ENCODE measurements at places on chromosomes 11 and 22.

- DNase-seq: peak; percentile 27
These were observed at the start of gene SPDYC for GRCh38 chr11:65170058-65170534. Gene SPDYC, plus strand, starts transcription at chr11:65170233. Its CDS starts 1,125 bp downstream, at chr11:65171358.

- DNase-seq: no peak
These were observed 24.3 kb downstream of the FAM118A start for GRCh38 chr22:45334068-45334467.

- no peak for DNase-seq
These were observed 219.8 kb downstream of the ETS1 start for GRCh38 chr11:128367573-128367972.

DNA sequence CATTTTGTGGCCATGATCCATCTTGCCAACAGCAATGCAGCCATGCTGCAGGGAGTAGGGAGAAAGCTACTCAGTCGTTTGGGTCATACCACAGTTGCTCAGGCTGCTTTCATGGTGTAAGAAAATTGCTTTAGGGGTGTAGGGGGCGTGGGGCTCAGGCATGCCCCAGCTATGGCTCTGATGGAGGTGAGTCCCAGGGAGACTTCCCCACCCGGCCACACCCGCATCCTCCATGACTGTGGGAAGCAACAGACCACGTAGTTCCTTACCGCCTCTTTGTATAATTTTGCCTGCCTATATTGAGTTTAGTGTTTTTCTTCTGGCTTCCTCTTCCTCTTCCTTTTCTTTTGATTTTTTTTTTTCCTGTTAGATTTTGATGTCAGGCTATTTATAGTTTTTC lies 58.8 kb downstream of the SPECC1L start:
- no peak for DNase-seq

- peak; percentile 45 for DNase-seq
These were observed 94.3 kb downstream of the ETS1 start for GRCh38 chr11:128492903-128493569.

DNA sequence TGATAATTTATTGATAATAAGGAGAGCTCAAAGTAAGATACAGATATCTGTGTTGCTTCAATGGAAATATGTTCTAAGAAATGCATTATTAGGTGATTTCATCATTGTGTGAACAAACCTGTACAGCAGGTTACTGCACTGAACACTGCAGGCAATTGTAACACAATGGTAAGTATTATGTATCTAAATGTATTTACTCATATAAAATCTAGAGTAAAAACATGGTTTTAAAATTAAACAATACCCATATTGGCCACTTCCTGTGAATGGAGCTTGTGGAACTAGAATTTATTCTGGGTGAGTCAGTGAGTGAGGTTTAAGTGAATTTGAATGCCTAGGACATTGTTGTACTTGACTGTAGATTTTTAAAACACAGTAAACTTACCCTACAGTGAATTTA lies 722.9 kb upstream of the RAG2 start:
- DNase-seq: no peak

- DNase-seq: peak; percentile 68
These were observed 12.4 kb upstream of the KLHL35 start for GRCh38 chr11:75445315-75445953.

DNA sequence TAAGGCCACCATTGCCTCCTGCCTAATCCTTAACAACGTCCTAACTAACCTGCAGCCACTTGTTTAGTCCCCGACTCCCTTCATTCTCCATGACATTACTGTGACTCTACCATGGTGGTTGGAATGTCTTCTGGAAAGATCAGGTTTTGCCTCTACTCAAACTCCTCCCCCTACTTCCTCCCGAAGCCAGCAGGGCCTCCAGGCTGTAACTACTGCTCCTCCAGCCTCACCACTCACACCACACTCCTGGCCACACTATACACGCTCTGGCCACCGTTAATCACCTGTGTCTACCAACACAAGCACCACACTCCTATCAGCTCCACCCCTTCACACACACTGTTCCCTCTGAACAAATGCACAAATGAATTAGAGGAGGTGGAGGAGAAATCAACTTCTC lies 69.2 kb downstream of the PACSIN2 start:
- DNase-seq: peak; percentile 37

DNA sequence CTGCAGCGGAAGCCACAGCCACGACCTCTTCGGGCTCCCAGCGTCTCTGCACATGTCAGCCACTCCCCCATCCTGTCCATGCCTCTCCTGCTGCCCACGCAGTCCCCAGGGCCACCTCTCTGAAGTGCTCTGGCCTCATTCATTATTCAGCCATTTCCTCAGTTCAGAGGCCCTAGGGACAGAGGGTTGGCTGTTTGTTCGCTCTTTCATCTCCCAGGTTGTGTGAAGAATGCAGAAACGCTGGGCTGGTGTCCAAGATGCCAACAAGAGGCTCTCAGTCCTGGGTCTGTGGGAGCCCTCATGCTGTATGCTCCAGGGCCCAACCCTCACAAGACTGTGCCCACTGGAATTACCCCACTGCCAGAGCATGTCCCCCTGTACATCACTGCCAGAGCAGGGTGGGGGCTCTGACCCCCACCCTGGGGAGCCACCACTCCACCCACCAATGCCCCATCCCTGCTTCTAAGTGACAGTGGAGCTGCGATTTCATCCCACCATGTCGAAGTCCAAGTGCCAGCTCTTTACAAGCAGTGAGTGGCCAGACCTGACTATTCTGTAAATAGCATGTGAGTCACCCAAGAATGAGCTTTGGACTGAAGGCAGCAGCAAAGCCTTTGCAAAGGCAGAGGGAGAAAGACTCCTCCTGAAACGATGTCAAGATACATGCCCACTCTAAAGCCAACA lies 209.6 kb downstream of the BUD13 start:
- DNase-seq: peak; percentile 35

- no peak for DNase-seq
These were observed 20.2 kb upstream of the CHKA start for GRCh38 chr11:68141246-68142027.

DNA sequence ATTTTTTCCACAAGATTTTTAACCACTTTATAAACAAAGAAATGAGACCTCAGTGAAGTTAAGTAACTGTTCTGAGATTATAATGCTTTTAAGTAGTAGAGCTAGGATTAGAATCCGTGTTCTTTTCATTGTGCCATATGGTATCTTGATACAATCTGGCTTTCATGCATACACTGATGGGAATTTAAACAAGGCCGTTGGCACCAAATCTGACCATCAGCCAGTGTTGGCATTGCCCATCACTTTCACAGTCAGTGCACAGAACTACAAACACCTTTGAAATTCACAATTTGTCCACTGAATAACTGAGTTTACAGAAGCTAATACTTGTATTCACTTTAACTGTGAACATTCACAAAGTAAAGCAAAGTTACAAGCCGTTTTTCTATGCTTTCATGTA lies 1228.0 kb downstream of the TBC1D22A start:
- DNase-seq: no peak

DNA sequence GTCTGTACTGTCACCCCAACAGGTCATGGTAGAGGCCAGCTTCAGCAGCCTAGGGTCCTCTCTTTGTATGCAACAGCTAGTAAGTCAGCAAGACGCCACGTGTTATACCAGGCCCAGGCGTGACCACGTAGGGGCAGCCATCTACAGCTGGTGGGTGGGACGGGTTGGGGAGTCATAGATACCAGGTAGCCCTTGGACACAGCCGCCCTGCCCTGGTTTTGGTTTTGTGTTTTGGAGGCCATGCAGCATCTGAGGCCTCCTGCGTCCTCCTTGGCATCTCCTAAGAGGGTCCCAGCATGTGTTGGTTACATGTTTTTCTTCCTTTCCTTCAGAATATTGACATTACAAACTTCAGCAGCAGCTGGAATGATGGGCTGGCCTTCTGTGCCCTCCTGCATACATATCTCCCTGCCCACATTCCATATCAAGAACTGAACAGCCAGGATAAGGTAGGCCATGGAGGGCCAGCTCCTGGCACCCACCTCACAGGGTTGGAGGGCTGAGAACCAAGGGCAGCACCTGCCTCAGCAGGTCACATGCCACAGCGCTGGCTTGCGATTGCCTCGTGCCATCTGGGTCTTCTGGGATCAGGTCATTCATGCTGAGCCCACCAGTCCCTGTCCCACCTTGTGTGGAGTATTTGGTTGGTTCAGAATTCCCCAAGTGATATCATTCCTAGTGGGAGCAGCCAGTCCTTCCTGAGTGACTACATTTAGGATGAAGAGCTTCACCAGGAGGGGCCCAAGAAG lies 16.0 kb upstream of the ADORA2A start:
- DNase-seq: no peak

GRCh38 chr11:71298761-71299181 lies 46.4 kb upstream of the SHANK2 start:
- no peak for DNase-seq

- DNase-seq: peak; percentile 62
These were observed 22.2 kb downstream of the CASP5 start for GRCh38 chr11:105000797-105001196.

DNA sequence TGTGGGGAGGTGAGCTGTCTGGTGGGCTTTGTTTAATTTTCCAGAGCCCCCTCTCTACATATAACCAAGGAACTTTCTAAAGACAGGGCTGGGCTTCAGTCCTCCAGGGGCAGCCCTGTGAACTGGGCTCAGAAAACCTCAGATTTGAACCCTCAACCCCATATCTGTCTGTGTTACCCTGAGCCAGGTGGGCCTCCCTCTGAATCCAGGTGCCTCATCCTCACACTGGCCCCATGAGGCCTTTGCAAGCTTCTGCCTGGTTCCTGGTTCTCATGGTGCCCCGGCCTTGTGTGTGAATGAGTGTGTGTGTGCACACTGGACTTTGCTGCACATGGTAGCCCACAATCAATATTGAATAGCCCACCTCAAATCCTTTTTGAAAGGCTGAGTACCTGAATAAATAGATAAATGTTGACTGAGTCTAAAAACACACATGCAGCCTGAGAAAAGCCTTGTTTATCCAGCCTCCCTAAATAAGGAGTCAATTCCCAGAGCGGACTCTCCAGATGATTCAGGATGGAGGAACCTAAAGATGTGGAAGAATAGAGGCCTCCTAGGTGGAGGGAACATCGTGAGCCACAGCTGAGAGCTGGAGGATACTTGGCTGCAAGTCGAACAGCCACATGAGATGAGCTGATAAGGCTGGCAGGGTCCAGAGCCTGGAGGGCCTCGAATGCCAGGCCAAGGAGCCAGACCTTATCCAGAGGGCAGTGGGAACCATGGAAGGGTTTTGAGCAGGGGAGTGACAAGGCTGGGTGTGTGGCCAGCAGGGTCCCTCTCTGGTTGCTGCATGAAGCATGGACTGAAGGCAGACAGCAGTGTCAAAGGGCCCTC lies 28.1 kb upstream of the P2RY2 start:
- DNase-seq: no peak

- no peak for DNase-seq
These were observed 5.8 kb upstream of the TBC1D10A start for GRCh38 chr22:30332551-30332950.

GRCh38 chr22:46355369-46355995 lies 20.0 kb downstream of the TRMU start:
- peak; percentile 71 for DNase-seq

DNA sequence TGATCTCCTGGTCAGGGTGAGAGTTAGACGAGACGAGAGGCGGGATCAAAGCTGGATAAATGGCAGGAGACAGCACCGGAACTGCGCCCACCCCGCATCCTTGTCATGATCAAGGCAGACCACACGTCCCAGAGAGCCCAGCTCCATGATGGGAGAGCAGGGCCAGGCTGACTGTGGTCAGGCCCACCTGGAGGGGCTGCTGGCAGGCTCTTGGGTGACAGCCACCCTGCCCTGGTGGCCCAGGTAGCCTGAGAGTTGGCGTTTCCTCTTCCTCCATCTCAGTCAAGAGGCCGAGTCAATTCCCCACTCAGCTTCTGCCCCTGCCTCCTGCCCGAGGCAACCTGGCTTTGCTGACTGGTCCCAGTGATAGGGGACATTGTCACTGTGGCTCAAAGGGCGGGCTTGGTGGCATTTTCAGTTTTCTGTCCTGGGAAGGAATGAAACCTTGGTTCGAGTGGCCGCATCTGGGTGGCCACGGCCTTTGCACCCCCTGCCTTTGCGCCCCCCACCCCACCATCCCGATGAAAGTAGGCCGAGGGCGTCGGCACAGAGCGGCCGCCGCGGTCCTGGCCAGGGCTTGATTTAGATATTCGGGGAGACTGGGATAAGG lies 60.8 kb upstream of the PPARA start:
- no peak for DNase-seq

GRCh38 chr11:34976496-34977088 lies 60.2 kb downstream of the PDHX start:
- no peak for DNase-seq

GRCh38 chr22:49916831-49917230 lies 1.4 kb downstream of the ALG12 start:
- DNase-seq: no peak

- no peak for DNase-seq
These were observed 230.1 kb upstream of the DDI1 start for GRCh38 chr11:103806130-103806895.

GRCh38 chr22:26990503-26991189 lies 333.3 kb downstream of the MIAT start:
- no peak for DNase-seq

- DNase-seq: no peak
These were observed 53.3 kb upstream of the ADA2 start for GRCh38 chr22:17272511-17272991.

DNA sequence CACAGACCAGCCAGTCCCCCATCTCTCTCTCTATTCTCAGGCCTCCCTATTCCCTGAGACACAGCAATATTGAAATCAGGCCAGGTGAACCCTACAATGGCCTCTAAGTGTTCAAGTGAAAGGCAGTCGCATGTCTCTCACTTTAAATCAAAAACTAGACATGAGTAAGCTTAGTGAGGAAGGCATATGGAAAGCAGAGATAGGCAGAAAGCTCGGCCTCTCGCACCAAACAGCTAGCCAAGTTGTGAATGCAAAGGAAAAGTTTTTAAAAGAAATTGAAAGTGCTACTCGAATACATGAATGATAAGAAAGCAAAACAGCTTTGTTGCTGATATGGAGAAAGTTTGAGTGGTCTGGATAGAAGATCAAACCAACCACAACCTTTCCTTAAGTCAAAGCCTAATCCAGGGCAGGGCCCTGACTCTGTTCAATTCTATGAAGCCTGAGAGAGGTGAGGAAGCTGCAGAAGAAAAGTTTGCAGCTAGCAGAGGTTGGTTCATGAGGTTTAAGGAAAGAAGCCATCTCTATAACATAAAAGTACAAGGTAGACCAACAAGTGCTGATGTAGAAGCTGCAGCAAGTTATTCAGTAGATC lies 19.8 kb upstream of the MPZL2 start:
- no peak for DNase-seq

DNA sequence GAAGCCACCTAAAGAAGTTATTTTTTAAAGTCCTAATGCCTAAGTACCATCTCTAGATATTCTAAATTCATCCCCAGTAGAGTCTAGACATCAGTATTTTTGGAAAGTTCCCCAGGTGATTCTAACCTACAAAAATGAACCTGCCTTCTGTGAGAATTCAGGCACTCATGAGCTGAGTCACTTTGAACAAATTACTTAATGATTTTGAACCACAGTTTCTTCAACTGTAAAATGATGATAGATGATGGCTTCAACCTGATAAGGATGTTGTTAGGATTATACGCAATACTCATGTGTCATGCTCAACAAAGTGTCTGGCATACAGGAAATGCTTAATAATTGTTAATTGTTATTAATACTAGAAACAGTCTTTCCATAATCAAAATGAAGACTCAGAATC lies 82.8 kb upstream of the OR5AK2 start:
- DNase-seq: no peak
